ENCODE measurements at places on chromosomes 7 and 10. TPM values are rescaled to one million over a fixed set of nuclear protein-coding genes. Genes with fewer than 3 reads are reported as not detected.

Gene CLDN12
- total RNA-seq: 53.9 TPM

Gene ASAH2
- total RNA-seq: 11.3 TPM

Gene ALOX5
- total RNA-seq: 8.4 TPM

Gene CLDN3
- not detected for total RNA-seq

Gene BMPER
- 16.2 TPM for total RNA-seq

Gene OR2A7
- total RNA-seq: 0.22 TPM

Gene PPP1R9A
- total RNA-seq: 14.7 TPM

Gene TSPAN13
- 81.1 TPM for total RNA-seq

Gene AKR1E2
- 8.7 TPM for total RNA-seq

Gene PLAC9
- total RNA-seq: not detected

Gene SEPTIN14
- total RNA-seq: not detected

Gene GOT1
- 37.2 TPM for total RNA-seq

Gene NYAP1
- total RNA-seq: 36.6 TPM

Gene PON1
- total RNA-seq: 1.1 TPM

Gene WNT2
- not detected for total RNA-seq

Gene HHEX
- not detected for total RNA-seq

Gene DNAH11
- total RNA-seq: 0.22 TPM

Gene CPEB3
- total RNA-seq: 8.0 TPM

Gene ITIH5
- total RNA-seq: 0.29 TPM

Gene SKIDA1
- total RNA-seq: 1.3 TPM

Gene EMX2
- 0.47 TPM for total RNA-seq

Gene CPXM2
- total RNA-seq: not detected

Gene SPDYE11
- total RNA-seq: 0.25 TPM

Gene PON3
- not detected for total RNA-seq

Gene PNLIPRP1
- not detected for total RNA-seq

Gene OR6B1
- total RNA-seq: not detected

Gene SSC4D
- total RNA-seq: 6.1 TPM

Gene GPR37
- total RNA-seq: 6.3 TPM

Gene ANKRD30A
- not detected for total RNA-seq

Gene GNAT3
- 2.0 TPM for total RNA-seq

Gene ADGRA1
- 9.1 TPM for total RNA-seq

Gene IFIT2
- total RNA-seq: not detected

Gene WEE2
- not detected for total RNA-seq

Gene EVX1
- total RNA-seq: 7.1 TPM

Gene MYO3A
- total RNA-seq: 0.22 TPM

Gene ATG9B
- total RNA-seq: 9.4 TPM

Gene PDE6C
- not detected for total RNA-seq

Gene VWC2
- total RNA-seq: 1.2 TPM

Gene NOBOX
- not detected for total RNA-seq

Gene ADAMTS14
- 29.8 TPM for total RNA-seq

Gene CYP3A4
- total RNA-seq: not detected

Gene ITGB8
- 19.0 TPM for total RNA-seq

Gene SUPV3L1
- total RNA-seq: 45.0 TPM

Gene POM121
- total RNA-seq: 50.9 TPM

Gene PRKAR2B
- total RNA-seq: 14.6 TPM

Gene RGR
- total RNA-seq: not detected

Gene CAPZA2
- total RNA-seq: 142 TPM

Gene PODXL
- total RNA-seq: 12.3 TPM

Gene GIMAP4
- not detected for total RNA-seq

Gene NME8
- total RNA-seq: not detected

Gene JCAD
- 0.32 TPM for total RNA-seq

Gene PARD3
- 22.9 TPM for total RNA-seq

Data from glutamatergic neuron (in vitro differentiated cells).